Mesenchymal stem cell (in vitro differentiated cells and primary cell): ENCODE measurements at places on chromosomes 7 and 10.

- peak; percentile 16 for DNase-seq
Observed at GRCh38 chr7:99679032-99679399, 780 bp downstream of the CYP3A5 start.

DNA sequence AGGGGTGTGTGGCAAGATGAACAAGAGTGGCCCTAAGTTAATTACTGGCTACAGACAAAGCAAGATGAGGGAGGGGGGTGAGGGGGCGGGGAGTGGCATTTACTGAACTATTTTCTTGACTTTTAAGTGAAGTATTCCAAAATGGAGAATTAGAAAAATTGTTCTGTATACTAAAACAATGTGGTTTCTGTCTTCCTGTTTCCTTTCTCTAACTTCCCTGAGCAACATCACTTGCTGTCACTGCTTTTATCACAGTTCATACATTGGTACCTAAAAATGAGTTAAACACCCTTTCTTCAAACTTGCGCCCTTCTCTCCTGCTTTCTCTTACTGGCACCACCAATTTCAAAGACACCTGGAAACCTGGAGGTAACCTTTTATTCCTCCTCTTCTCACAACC is 21.6 kb downstream of the PDZD8 start:
- DNase-seq = no peak

DNA sequence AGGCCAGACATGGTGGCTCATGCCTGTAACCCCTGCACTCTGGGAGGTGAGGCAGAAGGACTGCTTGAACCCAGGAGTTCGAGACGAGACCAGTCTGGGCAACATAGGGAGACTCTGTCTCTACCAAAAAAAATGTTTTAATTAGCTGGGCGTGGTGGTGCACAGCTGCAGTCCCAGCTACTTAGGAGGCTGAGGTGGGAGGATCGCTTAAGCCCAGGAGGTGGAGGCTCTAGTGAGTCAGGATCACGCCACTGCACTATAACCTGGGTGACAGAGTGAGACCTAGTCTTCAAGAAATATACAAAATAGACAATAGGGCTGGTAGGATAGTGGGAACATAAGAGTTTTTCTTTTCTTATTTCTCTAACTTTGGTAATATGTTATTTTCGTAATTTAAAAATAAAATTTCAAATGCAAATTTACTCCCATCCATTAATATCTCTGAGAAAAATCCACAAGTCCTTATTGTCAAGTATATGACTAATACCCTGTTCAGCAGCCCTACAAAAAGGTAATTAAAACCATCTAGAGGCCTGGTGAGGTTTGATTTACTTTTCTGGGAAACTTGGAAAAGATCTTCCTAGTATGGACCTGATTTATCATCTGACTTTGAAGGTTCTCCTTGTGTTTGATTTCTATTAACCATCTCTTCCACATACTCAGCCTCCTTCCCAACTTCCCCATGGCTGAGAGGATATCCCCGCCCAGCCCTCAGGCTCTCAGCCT is 50.0 kb downstream of the CREB3L2 start:
- no peak for DNase-seq

GRCh38 chr7:95357623-95358022 is 33.3 kb upstream of the PON1 start:
- no peak for DNase-seq

DNA sequence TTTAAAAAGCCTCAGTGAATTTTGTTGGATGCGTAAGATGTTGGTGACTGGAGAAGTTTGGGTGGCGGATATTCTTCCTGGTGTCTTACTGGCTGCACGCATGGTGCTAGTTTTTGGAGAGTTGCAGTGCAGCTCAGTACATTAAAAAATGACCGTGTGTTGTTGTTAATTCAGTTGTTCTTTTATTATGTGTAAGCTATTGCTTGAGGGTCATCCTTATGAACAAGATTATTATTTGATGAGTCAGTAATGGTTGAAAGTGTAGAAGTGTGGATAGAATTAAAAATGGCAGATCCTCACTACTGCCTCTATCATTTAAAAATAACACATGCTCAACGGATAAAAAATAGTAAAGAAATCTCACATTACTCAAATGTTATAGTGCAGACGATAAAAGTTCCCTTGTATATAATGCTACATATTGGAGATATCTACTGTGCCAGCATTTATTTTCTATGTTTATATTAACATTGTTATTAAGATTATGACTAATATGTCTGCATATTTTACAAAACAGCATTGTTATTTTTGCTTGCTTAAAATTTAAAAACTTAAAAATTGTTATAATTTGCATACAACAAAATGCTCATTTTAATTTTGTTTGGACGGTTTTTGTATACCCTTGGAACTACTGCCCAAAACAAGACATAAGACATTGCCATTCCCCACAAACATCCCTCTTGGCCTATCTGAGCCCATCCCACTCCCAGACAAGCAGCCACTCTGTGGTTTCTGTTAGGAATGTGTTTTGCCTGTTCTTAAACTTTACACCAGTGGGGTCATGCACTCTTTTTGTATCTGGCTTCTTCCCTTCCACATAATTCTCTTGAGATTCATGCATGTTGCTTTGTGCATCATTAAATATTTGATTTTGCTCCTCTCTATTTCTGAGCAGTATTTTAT is 142.0 kb downstream of the DOCK1 start:
- peak; percentile 35 for DNase-seq

DNA sequence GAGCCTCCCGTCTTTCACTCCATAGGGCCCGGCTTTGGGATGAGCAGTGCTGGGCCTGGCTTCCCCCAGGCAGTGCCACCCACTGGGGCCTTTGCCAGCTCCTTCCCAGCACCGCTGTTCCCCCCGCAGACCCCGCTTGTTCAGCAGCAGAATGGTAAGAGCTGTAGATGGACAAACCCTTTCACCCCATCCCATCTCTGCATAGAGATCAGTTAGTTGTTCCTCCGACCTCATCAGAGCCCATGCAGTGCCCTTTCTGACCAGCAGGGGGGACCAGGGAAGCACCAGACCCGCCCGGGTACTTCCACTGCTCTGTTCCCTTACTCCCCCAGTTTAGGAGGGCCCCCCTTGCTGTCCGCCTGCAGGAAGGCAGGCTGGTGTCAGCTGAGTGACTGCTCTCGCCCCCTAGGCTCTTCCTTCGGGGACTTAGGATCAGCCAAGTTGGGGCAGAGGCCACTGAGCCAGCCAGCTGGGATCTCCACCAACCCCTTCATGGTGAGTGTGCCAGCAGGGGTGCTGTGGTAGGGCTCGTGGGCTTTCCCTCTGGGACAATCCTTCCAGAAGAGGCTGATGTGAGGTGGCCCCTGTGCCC is 9.8 kb downstream of the SAP25 start:
- DNase-seq = peak; percentile 76

GRCh38 chr7:83119026-83119382 is 43.7 kb downstream of the PCLO start:
- peak; percentile 8 for DNase-seq

- peak; percentile 14 for DNase-seq
Observed at GRCh38 chr7:77199013-77199966, at the start of gene FGL2. Gene FGL2 (minus strand): TSS chr7:77199819. CDS start chr7:77199793, 26 bp downstream.

DNA sequence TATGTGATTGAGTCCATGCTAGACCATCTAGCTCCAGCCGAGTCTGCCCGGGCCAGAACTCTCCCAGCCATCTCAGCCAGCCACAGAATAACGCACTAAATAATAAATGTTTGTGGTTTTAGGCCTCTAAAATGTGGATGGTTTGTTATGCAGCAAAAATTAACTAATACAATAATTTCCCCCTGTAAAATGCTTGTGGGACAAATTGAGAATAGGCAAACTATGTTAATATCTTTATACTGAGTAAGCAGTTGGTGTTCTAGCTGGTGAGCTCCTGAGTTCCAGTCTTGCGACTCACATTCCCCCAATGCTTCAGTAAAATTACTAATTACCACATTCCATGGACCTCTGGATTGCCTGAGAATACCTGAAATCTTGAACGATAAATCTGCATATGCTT is 316.8 kb upstream of the NFE2L3 start:
- DNase-seq = peak; percentile 36

DNA sequence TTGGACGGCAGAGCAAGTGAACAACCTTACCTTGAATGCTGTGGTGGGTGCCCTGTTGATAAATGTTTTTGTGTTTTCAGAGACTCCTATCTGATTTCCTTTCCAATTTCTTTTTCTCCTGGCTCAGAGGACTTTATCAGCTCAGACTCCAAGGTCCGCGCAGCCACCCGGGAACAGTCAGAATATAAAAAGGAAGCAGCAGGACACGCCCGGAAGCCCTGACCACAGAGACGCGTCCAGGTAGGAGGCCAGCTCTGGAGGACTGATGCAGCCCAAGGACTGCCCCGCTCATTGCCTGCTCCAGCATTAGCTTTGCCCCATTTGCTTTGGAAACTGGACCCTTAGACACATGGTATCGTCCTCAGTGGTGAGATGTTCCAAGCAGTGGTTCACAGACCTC is 61.3 kb downstream of the TACC2 start:
- no peak for DNase-seq

- DNase-seq = peak; percentile 58
Observed at GRCh38 chr10:98556061-98556460, 109.3 kb upstream of the HPS1 start.

- DNase-seq = no peak
Observed at GRCh38 chr7:101169110-101169837, 3.9 kb upstream of the VGF start.

DNA sequence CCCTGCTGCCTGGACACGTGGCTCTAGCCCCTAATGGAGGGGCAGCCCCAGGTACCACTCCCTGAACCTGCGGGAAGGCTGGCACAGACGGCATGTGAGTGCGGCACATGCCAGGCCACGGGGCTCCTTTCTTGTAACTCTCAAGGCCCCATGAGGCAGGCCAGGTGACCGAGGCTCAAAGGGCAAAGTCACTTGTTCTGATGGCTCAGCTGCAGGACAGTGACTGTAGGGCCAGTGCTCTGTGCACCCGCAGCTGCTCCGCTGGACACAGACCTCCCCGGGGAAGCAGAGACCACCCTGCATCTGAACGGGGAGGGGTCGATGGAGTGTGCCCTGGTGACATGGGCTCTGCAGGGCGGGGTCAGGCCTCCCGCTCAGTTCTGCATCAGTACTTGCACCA is 55.3 kb downstream of the PTPRE start:
- no peak for DNase-seq

DNA sequence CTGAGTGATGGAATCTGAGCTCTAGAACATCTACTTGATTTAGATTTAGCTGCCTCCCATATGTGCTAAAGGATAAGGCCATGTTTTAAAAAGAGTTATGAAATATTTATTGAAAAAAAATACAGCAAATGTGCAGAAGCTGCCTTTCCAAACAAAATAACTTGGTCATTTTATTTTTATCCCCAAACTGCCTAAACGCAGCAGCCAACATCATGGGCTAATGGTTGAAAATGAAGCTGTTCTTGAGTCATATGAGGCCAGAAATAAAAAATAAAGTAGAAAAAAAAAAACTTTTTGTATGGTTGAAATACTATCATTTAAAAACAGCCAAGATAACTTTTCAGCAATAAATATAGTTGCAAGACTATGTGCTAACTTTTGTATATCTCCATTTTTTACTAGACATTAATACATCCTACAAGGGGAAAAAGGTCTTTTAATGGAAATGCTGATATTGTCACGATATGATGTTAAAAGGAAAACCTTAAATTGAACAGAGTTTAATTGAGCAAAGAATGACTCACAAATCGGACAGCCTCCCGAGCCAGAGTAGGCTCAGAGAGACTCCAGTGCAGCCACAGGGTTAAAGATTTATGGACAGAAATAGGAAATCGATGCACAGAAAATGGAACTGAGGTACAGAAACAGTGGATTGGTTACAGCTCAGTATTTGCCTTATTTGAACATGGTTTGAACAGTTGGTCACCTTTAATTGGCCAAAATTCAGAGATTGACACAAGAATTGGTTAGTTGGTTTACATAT is 305.8 kb downstream of the MDFIC start:
- DNase-seq = no peak

GRCh38 chr10:131792809-131793208 is 108.0 kb upstream of the PPP2R2D start:
- DNase-seq = no peak

DNA sequence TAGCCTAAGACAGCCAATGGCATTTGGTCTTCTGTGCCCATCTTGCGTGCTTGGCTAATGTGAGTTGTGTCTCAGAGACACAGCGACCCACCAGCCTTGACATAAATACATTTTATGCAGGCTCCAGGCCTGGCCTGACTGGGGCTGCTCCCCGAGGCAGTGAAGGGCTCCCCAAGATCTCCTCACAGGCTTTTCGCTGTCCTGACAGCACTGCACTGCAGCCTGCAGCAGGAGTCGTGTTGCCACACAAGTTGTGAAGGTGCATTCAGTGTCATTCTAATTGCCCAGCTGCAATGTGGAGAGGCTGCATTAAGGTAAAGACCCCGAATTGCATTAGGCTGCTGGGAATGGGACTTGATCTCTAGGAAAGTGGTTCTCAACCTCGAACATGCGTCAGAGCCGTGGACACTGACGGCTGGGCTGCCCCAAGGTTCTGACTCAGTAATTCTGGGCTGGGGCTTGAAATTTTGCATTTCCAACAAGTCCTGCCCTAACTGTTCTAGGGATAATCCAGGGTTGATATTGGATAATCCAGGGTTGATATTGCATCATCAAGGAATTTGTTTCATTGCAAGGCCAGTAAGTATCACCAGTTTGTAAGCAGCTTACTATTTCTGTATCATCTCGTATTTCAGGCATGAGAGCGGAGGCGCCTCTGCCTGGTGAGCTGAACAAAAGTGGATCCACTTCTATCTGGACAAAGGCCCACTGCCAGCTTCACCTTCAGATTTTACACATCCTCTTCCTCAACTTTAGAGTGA is 108.7 kb upstream of the INSIG1 start:
- DNase-seq = peak; percentile 24

DNA sequence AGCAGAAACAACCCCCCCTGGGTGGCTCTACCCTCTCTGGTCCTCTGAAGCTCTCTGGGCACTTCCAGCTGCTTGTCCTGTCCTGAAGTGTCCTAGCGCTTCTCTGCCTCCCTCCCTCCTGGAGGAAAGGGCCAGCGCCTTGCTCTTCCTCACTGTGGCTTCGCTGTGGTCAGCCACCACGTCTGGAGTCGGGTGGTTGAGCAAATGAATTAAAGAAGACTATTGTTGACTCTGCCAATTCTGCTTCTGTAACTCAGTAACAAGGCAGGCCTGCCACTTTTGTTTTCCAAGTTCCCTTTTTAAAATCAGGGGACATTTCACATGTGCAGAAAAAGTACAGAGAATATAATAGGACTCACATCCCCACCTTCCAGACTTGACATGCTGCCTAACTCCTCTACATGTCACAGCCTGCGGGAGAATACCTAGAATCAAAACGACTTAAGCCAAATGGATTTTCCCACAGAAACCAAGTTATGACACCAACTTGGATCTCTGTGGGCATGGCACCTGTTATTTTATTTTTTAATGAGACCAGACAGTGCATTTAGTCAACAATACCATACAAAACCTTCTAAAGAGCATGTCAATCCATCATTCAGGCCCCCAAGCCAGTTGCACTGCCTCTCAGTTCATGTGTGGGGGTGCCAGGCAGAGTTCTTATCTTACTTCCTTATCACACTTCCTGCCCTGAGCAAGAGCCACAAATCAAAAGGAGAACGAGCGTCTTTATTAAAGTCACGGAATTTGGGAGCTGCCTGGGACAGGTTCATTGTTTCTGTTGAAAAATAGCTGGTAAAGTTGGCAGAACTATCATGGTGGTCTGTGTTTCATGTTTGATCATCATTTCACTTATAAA is 6.8 kb downstream of the FFAR4 start:
- no peak for DNase-seq

- DNase-seq = no peak
Observed at GRCh38 chr7:131222171-131222570, 105.5 kb upstream of the MKLN1 start.
